ENCODE measurements at places on chromosomes 3 and 15. TPM values are rescaled to one million over a fixed set of nuclear protein-coding genes. Genes with fewer than 3 reads are reported as not detected.

Gene MESP1
- under 0.01 TPM for total RNA-seq

Gene ACVR2B
- 1.3 TPM for total RNA-seq

Gene RBPMS2
- not detected for total RNA-seq

Gene MNS1
- 0.43 TPM for total RNA-seq

Gene TRAIP
- total RNA-seq, result 3.5 TPM

Gene EPHB1
- 0.32 TPM for total RNA-seq

Gene TTLL13
- under 0.01 TPM for total RNA-seq

Gene ARHGAP31
- 15.1 TPM for total RNA-seq

Gene APBA2
- total RNA-seq, result 10.0 TPM

Gene INO80
- 21.6 TPM for total RNA-seq

Gene DNAJA4
- 4.3 TPM for total RNA-seq

Gene KLF15
- total RNA-seq, result 0.32 TPM

Gene SNTN
- total RNA-seq, result not detected

Gene CCDC9B
- 40.3 TPM for total RNA-seq

Gene SEMA6D
- 3.0 TPM for total RNA-seq

Gene SQOR
- total RNA-seq, result 81.6 TPM

Gene GCSAM
- not detected for total RNA-seq

Gene KNL1
- 12.9 TPM for total RNA-seq

Gene SLC12A1
- not detected for total RNA-seq

Gene SLC6A20
- not detected for total RNA-seq

Gene NR1D2
- total RNA-seq, result 27.4 TPM

Gene ESYT3
- total RNA-seq, result under 0.01 TPM
